ENCODE measurements at places on chromosomes 3 and 15. TPM values are rescaled to one million over a fixed set of nuclear protein-coding genes. Genes with fewer than 3 reads are reported as not detected.

GRCh38 chr15:63367390-63367789, 14.3 kb downstream of the CA12 start:
- H3K27ac ChIP-seq, result no peak overlapping the region
- no peak overlapping the region for H3K4me3 ChIP-seq
- no peaks in the 10 kb centered on the region for H3K27me3 ChIP-seq
- no peaks in the 10 kb centered on the region for H3K4me1 ChIP-seq
- no peak for DNase-seq

- no peak overlapping the region for H3K4me3 ChIP-seq
- no peaks in the 10 kb centered on the region for H3K4me1 ChIP-seq
- no peak overlapping the region for H3K27ac ChIP-seq
Measured at GRCh38 chr3:110995461-110996231, 76.0 kb upstream of the NECTIN3 start.

Gene SFMBT1
- total RNA-seq, result 0.58 TPM

DNA sequence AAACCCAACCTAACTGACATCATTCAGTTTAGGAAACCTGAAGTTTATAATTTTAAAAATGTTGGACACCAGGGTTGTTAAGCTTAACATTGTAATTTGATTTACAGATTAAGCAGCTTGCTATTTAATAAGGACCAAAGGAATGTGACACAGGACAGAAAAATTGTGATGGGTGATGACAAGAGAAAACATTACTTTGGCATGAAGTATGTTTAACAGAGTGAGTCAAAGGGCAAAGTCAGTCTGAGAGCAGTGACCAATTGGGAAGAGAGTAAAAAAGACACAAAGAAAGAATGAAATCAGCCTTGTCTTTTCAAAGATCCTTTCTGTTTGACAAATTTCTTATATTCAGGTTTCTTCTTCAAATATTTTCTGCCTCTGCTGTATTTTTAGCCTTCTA, 1301.6 kb downstream of the SI start:
- no peak for DNase-seq
- H3K36me3 ChIP-seq, result no peaks in the 10 kb centered on the region
- no peaks in the 10 kb centered on the region for H3K27me3 ChIP-seq
- no peak overlapping the region for H3K27ac ChIP-seq

- H3K4me3 ChIP-seq, result no peak overlapping the region
- H3K4me1 ChIP-seq, result no peaks in the 10 kb centered on the region
- no peak overlapping the region for H3K27ac ChIP-seq
- H3K27me3 ChIP-seq, result no peaks in the 10 kb centered on the region
Measured at GRCh38 chr15:26660241-26660640, 112.6 kb downstream of the GABRB3 start.

- H3K36me3 ChIP-seq, result no peaks in the 10 kb centered on the region
- no peaks in the 10 kb centered on the region for H3K4me1 ChIP-seq
- no peak overlapping the region for H3K4me3 ChIP-seq
- DNase-seq, result peak; percentile 81
Measured at GRCh38 chr15:51775967-51776816, 24.8 kb downstream of the TMOD2 start.

Gene FBXO45
- 15.2 TPM for total RNA-seq

GRCh38 chr3:102715030-102715697, 280.3 kb downstream of the ZPLD1 start:
- peak; percentile 51 for DNase-seq
- no peaks in the 10 kb centered on the region for H3K4me1 ChIP-seq
- H3K27ac ChIP-seq, result no peak overlapping the region
- H3K36me3 ChIP-seq, result no peaks in the 10 kb centered on the region
- no peaks in the 10 kb centered on the region for H3K27me3 ChIP-seq

GRCh38 chr3:31246293-31247062, 286.2 kb upstream of the STT3B start:
- no peak for DNase-seq
- no peak overlapping the region for H3K27ac ChIP-seq
- H3K36me3 ChIP-seq, result no peaks in the 10 kb centered on the region
- no peak overlapping the region for H3K4me3 ChIP-seq

Gene TRAIP
- 9.2 TPM for total RNA-seq

DNA sequence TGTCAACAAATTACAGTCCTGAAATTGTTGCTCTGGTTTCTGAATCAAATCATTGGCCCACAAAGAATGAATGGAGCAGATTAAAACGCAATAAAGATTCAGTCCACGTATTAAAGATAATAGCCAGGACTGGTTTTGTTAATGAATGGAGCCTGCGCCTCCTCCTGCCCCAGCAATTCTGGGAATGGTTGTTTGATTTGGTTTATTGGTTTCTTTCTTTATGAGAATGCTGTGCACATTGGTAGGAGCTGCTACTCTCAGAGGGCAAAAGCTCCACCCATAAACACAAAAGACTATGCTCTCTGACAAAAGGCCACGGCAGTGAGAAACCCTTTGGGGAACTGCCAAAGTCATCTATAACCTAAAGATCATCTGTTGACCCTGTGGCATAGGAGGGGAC, 261.1 kb downstream of the ABHD5 start:
- no peaks in the 10 kb centered on the region for H3K36me3 ChIP-seq
- H3K4me3 ChIP-seq, result no peak overlapping the region
- H3K27ac ChIP-seq, result no peak overlapping the region
- no peak for DNase-seq
- peaks cover 95% of the 10 kb centered on the region for H3K4me1 ChIP-seq

Gene CLDN18
- not detected for total RNA-seq

Gene PP2D1
- not detected for total RNA-seq

GRCh38 chr15:49718234-49718633, 97.4 kb downstream of the DTWD1 start:
- no peak overlapping the region for H3K4me3 ChIP-seq
- no peaks in the 10 kb centered on the region for H3K36me3 ChIP-seq
- H3K27ac ChIP-seq, result no peak overlapping the region
